ENCODE measurements at places on chromosomes 1 and 21.

DNA sequence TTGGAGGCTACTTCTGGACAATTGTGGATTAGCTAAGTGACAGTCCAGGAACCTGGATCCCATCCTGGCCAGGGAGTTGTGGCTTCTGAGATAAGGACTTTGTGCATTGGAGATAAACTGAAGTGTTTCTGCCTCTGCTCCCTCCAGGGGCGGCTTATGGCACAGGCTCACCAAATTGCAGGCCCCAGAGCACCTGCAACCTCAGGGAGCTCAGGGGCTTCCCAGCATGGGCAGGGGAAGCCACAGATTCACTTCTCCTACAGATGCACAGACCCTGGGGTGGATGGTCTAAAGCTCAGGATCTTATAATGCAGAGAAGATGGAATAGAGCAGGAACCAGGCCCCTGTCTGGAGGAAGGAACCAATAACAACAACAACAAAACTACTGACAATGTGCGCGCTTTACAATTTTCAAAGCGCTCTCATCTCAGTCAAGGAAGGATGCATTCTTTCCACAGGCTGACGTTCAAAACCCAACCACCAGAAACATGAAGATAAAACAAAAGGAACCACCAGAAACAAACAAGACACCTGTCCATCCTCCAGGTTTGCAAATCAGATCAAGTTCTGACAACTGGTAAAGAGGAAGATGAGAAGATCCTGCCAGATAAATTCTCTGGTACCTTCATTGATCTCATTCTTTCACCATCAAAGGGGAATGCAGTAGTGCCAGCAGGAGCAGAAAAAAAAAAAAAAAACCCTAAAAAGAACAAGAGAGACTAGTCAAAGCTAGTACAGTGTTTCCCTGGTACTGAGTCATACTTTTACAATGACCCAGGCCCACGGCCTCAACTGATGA is 121.0 kb upstream of the IRF2BP2 start:
- no peak for DNase-seq

GRCh38 chr1:42340901-42341300 is 5.9 kb upstream of the FOXJ3 start:
- peak; percentile 76 for DNase-seq

DNA sequence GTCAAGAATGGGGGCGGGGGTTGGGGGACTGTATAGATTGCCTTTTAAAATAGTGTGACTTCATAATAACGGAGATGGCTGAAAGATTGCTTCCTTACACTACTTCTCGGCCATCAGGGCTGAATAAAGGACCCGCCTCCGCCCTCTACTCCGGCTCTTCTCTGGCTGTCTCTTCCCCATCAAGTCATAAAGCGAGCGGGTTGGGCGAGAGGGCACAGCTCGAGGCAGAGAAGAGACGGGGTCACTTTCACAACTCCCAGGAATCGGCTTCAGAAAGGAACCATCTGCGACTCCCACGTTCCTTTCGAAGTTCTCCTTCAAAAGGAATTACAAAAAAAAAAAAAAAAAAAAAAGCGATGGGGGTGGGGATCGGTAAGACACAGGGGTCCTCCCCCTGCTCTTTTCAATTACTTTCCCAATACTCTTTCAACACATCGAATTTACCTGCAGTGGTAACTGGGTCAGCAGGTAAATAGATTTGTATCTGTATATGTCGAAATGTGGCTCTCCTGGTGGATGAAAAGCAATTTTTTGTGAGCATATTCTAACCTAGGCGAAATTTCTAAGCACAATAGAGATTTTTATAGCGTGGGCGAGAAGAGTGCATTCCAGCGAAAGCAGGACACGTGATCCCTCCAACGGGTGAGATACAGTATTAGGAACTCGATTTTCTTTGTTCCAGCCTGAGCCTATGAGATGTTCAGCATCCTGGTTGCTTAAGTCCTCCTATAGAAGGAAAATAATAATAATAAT is 2.0 kb downstream of the LRRC7 start:
- DNase-seq: no peak

- DNase-seq: peak; percentile 55
Measured at GRCh38 chr1:41404308-41404761, 43.1 kb downstream of the FOXO6 start.

DNA sequence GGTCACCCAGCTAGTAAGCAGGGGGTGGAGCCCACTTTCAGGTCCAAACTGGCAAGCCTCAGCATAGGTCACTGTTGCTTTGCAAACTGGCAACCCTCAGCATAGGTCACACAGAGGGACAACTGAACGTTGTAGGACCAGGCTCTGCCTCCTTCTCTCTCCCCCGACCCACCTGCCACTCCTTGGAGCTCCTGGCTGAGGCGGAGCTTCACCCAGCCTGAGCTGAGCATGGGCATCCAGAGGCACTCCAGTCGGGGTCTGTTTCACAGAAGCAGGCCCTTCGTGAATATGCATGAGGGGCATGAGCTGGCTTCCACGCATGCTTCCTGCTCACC is 24.2 kb downstream of the CAPZB start:
- no peak for DNase-seq

GRCh38 chr1:203743091-203743571 is 21.9 kb upstream of the LAX1 start:
- no peak for DNase-seq

DNA sequence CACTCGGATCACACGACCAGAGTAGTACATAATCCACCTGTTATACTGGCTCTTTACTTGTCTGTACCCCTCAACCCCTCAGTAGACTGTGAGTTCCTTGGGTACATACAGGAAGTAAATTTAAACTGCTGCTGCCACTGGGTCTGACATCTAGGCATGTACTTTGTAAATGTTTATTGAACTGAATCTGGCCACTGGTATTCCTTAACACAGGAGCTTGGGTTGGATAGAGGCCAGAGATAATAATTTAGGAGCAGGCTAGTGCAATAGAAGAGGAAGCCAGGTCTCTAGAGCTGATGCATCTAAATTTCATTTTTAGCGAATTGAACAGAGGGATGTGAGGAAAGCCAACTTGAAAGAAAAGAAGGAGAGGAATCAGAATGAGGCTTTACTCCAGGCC is 12.4 kb downstream of the TTC4 start:
- no peak for DNase-seq

DNA sequence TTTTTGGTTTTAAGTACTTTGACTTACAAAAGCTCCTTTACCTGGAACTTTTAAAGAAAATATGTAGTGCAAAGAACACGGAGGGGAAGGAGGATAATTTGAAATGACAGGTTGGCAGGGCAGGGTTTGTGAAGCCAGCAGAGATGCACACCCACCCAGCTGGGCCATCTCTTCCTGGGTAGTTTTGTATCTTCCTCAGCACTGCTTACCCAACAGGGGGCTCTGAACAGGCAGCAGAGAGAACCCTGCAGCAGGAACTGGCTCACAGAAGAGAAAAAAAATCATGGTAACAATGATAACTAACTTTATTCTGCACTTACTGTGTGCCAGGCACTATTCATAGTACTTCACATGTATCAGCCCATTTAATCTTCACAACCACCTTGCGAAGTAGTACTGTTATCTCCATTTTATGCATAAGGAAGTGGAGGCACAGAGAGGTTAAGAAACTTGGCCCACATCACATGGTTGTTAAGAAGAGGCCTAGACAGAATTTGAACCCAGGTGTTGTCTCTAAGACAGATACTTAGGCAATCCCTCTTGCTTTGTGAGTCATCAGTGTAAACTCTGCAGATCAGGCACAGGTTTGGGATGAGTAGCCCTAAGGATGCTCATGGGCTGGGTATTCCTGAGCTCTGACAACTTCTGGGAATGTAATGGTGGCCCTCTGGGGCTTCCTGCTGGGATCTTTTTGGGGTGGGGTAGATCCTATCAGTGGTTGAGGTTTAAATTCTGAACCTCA is 60.8 kb downstream of the ELK4 start:
- DNase-seq: no peak
